ENCODE measurements at places on chromosomes 2 and 18.

DNA sequence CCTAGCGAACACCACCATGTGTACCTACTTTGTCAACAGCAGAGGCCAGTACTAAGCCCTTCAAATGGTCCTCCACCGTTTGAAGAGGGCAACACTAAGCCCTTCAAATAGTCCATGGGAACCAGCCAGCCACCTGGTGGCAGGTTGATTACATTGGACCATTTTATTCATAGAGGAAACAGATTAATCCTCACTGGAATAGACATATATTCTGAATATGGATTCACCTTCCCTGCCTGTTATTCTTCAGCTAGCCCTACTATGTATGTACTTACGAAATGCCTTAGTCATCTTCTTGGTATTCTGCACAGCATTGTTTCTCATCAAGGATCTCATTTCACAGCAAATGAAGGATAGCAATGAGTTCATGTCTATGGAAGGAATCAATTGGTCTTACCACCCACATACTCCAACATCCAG is 10.0 kb upstream of the ZNF396 start:
- H3K4me1 ChIP-seq, result no peaks in the 10 kb centered on the region
- H3K4me3 ChIP-seq, result no peak overlapping the region

DNA sequence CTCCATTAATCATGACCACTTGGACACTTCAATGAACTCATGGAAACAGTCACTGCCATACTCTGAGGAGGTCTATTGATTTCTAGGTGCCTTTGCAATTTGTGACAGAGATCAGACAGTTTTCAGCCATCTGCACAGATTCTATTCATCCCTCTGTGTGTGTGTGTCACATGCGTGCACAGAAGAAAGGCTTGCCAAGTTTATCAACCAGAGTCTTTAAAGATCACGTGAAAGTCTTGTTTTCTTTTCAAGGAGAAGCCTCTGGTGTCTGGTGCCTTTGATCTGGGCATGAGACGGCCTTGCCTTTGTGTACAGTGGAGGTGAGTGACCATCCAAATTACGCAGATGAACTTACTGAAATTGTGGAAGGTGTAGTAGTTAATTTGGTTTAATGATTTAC is 164.2 kb downstream of the VAPA start:
- no peak for ATAC-seq
- no peak overlapping the region for H3K4me3 ChIP-seq
- no peaks in the 10 kb centered on the region for H3K36me3 ChIP-seq
- H3K27ac ChIP-seq, result no peak overlapping the region
- peaks cover 4% of the 10 kb centered on the region for H3K27me3 ChIP-seq
- no peaks in the 10 kb centered on the region for H3K4me1 ChIP-seq

DNA sequence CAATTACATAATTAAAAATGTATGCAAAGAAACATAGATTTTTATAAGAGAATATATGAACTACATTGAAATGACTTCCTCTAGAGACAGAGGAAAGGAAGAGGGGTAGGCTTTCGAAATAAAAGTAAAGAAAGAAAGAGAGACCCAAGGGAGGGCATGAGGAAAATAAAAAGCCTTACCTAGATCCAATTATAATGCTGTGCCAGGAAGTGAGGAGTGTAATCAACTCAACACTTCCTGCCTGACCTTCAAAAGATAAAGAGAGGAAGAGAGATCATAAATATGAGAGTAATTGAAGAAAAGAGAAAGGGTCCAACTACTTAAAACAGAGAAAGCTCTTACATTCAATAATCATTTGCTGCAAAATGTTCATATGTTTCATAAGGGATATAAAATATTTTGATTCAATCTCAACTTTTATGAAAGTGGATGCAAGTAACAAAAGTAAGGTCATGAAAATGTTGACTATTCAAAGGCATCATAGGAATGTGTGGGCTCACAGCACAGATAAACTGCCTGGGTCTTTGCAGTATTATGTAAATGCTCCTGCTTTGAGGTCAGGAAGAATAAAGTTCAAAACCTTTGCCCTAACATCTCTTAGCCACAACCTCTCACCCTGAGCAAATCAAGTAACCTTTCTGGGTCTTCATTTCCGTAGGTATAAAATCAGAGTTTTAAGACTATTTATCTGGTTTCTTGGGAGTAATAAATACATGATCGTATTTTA is 1237.7 kb downstream of the LRP1B start:
- no peak overlapping the region for H3K4me3 ChIP-seq
- H3K36me3 ChIP-seq, result no peaks in the 10 kb centered on the region
- ATAC-seq, result no peak
- H3K4me1 ChIP-seq, result no peaks in the 10 kb centered on the region

- H3K27ac ChIP-seq, result no peak overlapping the region
- no peak overlapping the region for H3K4me3 ChIP-seq
- no peaks in the 10 kb centered on the region for H3K36me3 ChIP-seq
- ATAC-seq, result no peak
- H3K27me3 ChIP-seq, result peaks cover 4% of the 10 kb centered on the region
- H3K4me1 ChIP-seq, result no peaks in the 10 kb centered on the region
Observed at GRCh38 chr2:213455316-213456008, 171.2 kb downstream of the SPAG16 start.

- H3K27ac ChIP-seq, result no peak overlapping the region
- no peak for ATAC-seq
- no peak overlapping the region for H3K4me3 ChIP-seq
- peaks cover 6% of the 10 kb centered on the region for H3K27me3 ChIP-seq
Observed at GRCh38 chr18:55085557-55086285, 126.5 kb upstream of the CCDC68 start.

- no peak for ATAC-seq
- H3K4me1 ChIP-seq, result no peaks in the 10 kb centered on the region
- H3K36me3 ChIP-seq, result no peaks in the 10 kb centered on the region
- H3K27me3 ChIP-seq, result no peaks in the 10 kb centered on the region
- H3K4me3 ChIP-seq, result no peak overlapping the region
- no peak overlapping the region for H3K27ac ChIP-seq
Observed at GRCh38 chr18:24344509-24344908, 53.1 kb downstream of the OSBPL1A start.

GRCh38 chr2:108776475-108776874 is 10.1 kb upstream of the CCDC138 start:
- no peaks in the 10 kb centered on the region for H3K4me1 ChIP-seq
- peaks cover 95% of the 10 kb centered on the region for H3K36me3 ChIP-seq
- H3K27me3 ChIP-seq, result no peaks in the 10 kb centered on the region
- H3K4me3 ChIP-seq, result no peak overlapping the region
- H3K27ac ChIP-seq, result peak overlapping the region; percentile 54

- H3K4me1 ChIP-seq, result peaks cover 30% of the 10 kb centered on the region
- H3K36me3 ChIP-seq, result peaks cover 5% of the 10 kb centered on the region
- H3K27ac ChIP-seq, result peak overlapping the region; percentile 71
- peak overlapping the region; percentile 61 for H3K4me3 ChIP-seq
- ATAC-seq, result peak; percentile 72
- H3K27me3 ChIP-seq, result no peaks in the 10 kb centered on the region
Observed at GRCh38 chr2:39128919-39129391, 8.1 kb upstream of the SOS1 start.

- no peak overlapping the region for H3K27ac ChIP-seq
- no peaks in the 10 kb centered on the region for H3K36me3 ChIP-seq
- H3K4me1 ChIP-seq, result no peaks in the 10 kb centered on the region
Observed at GRCh38 chr2:142180820-142181533, 50.2 kb upstream of the LRP1B start.

- no peaks in the 10 kb centered on the region for H3K4me1 ChIP-seq
- H3K27me3 ChIP-seq, result peaks cover 4% of the 10 kb centered on the region
- no peak overlapping the region for H3K27ac ChIP-seq
- no peak overlapping the region for H3K4me3 ChIP-seq
- no peak for ATAC-seq
Observed at GRCh38 chr2:37180006-37180639, 8.3 kb downstream of the SULT6B1 start.

DNA sequence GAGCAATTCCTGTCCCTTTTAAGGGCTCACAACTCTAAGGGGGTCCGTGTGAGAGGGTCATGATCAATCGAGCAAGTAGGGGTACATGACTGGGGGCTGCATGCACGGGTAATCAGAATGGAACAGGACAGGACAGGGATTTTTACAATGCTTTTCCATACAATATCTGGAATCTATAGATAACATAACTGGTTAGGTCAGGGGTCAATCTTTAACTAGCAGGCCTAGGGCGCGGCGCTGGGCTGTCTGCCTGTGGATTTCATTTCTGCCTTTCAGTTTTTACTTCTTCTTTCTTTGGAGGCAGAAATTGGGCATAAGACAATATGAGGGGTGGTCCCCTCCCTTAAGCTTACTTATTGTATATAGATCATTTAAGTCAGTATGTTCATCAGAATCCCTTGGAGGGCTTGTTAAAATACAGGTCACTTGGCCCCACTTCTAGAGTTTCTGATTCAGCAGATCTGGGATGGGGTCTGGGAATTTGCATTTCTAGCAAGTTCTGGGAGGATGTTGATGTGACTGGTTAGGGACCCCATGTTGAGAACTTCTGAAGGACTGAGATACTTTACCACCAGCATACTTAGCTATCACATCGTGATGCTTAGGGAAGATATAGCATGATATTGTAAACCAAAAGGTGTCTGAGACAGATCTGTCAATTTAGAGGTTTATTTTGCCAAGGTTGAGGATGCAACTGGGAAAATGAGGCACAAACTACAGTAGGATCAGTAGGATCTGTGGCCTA is 2.8 kb upstream of the INPP4A start:
- ATAC-seq, result no peak
- no peak overlapping the region for H3K4me3 ChIP-seq
- H3K4me1 ChIP-seq, result peaks cover 16% of the 10 kb centered on the region
- H3K27ac ChIP-seq, result no peak overlapping the region
- H3K36me3 ChIP-seq, result peaks cover 13% of the 10 kb centered on the region

DNA sequence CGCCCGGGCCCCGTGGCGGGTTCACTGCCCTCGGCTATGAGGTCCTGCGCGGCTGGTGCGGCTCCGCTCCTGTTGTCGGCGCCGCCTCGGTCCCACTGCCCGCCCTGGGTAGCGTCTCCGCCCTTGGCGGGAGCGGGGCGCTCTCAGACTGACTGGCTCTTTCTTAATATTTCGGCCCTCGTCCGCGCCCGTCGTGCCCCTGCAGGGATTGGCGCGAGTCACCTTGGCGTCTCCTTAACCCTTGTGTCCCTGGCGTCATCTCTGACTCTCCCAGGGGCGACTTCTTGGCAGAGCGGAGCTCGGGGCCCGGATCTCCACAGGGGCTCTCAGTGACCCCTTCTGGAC is 1.3 kb downstream of the PTMA start:
- H3K4me3 ChIP-seq, result peak overlapping the region; percentile 90
- peaks cover 26% of the 10 kb centered on the region for H3K4me1 ChIP-seq
- H3K27ac ChIP-seq, result peak overlapping the region; percentile 85

DNA sequence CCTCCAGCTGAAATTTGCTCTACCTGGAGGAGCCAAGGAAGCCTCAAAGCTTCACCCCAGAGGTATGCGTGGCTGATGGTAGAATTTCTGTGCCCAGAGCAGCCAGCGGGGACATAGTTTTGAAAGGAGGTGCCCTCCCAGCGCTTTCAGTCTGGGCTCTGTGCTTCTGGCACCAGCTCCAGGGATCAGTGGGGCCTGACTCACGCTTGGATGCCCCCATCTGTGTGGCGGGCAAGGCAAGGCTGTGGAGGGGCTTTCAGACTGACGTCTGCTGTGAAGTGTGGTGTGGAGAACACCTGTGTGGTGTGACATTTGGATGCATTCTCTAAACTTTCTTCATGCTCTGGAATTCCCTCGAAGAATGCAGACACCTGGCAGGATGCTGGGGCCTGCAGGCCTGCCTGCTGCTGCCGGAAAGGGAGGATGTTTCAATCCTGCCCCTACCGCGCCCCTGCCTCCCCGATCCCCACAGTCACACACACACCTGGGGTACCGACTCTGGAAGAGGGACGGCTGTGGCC is 84.1 kb downstream of the CTIF start:
- no peak overlapping the region for H3K27ac ChIP-seq
- H3K36me3 ChIP-seq, result no peaks in the 10 kb centered on the region
- peaks cover 17% of the 10 kb centered on the region for H3K4me1 ChIP-seq
- H3K27me3 ChIP-seq, result no peaks in the 10 kb centered on the region
- no peak for ATAC-seq

DNA sequence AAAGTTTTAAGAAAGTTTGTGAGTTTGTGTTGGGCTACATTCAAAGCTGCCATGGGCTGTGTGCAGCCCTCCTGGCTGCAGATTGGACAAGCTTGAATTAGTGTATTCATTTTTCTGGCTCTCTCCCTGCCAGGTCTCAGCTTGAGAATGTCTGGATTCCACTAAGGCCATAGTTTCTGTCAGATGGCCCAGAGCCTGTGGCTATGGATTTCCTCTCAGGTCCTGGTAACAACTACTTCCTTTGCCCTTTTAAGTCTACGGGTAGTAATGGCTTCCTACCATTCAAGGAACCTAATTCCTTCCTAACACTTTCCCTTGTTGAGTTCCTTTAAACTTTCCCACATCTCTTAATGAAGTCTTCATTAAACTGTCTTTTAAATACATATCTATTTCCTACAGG is 24.3 kb upstream of the PSMD14 start:
- no peaks in the 10 kb centered on the region for H3K36me3 ChIP-seq
- peaks cover 12% of the 10 kb centered on the region for H3K27me3 ChIP-seq

DNA sequence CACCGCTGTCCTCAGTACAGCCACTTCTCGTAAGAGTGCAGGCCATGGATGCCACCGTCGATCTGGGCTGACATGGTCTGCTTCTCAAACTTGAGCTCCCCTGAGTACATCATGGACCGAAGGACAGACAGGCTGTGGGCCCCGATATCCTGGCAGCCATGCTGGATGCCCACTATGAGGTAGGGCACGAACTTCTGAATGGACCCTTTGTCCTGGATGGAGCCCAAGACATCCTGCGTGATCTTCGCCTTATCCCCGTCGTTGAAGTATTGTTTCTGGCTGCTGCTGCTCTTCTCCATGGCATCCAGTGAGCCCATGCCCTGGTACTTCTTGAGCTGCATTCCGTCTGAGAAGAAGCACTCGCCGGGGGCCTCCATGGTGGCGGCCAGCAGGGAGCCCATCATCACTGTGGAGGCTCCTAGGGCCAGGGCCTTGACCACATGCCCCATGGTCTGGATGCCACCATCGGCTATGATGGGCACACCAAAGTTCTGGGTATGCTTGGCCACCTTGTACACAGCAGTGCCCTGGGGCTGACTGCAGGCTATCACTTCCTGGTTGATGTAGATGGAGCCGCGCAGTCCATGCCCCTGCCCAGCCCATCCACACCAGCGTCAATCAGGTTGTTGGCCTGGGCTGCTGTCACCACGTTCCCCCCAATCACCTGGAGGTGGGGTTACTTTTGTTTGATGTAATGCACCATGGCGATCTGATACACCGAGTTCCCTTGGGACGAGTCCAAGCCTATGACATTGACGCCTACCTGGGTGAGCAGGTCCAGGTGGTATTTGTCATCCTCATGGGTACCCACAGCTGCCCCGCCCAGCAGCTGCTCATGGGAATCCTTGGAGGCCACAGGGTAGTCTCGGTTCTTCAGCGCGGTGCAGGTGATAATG is 21.8 kb downstream of the CFLAR start:
- H3K4me3 ChIP-seq, result peak overlapping the region; percentile 52
- H3K27ac ChIP-seq, result peak overlapping the region; percentile 67
- H3K27me3 ChIP-seq, result no peaks in the 10 kb centered on the region
- peaks cover 100% of the 10 kb centered on the region for H3K36me3 ChIP-seq
- peaks cover 46% of the 10 kb centered on the region for H3K4me1 ChIP-seq

GRCh38 chr18:22558945-22559385 is 141.2 kb upstream of the CTAGE1 start:
- no peaks in the 10 kb centered on the region for H3K36me3 ChIP-seq

- H3K4me3 ChIP-seq, result no peak overlapping the region
- H3K36me3 ChIP-seq, result no peaks in the 10 kb centered on the region
- H3K27me3 ChIP-seq, result no peaks in the 10 kb centered on the region
- ATAC-seq, result no peak
Observed at GRCh38 chr2:1973636-1974035, 229.3 kb upstream of the PXDN start.

- H3K27ac ChIP-seq, result no peak overlapping the region
- H3K27me3 ChIP-seq, result peaks cover 7% of the 10 kb centered on the region
- H3K4me1 ChIP-seq, result no peaks in the 10 kb centered on the region
- ATAC-seq, result no peak
- H3K4me3 ChIP-seq, result no peak overlapping the region
Observed at GRCh38 chr18:67636597-67637385, 120.3 kb upstream of the DSEL start.

All from activated T-helper 17 cell treated with anti-CD3 and anti-CD28 coated beads, Interleukin-2, amount 50 U/mL, for 72 hours (primary cell).